Suppressor macrophage (primary cell): ENCODE measurements at places on chromosomes 3 and 15.

- DNase-seq = no peak
Observed at GRCh38 chr3:52865994-52866393, 31.2 kb upstream of the MUSTN1 start.

- peak; percentile 93 for DNase-seq
Observed at GRCh38 chr15:59169251-59169708, 37.4 kb upstream of the LDHAL6B start.

DNA sequence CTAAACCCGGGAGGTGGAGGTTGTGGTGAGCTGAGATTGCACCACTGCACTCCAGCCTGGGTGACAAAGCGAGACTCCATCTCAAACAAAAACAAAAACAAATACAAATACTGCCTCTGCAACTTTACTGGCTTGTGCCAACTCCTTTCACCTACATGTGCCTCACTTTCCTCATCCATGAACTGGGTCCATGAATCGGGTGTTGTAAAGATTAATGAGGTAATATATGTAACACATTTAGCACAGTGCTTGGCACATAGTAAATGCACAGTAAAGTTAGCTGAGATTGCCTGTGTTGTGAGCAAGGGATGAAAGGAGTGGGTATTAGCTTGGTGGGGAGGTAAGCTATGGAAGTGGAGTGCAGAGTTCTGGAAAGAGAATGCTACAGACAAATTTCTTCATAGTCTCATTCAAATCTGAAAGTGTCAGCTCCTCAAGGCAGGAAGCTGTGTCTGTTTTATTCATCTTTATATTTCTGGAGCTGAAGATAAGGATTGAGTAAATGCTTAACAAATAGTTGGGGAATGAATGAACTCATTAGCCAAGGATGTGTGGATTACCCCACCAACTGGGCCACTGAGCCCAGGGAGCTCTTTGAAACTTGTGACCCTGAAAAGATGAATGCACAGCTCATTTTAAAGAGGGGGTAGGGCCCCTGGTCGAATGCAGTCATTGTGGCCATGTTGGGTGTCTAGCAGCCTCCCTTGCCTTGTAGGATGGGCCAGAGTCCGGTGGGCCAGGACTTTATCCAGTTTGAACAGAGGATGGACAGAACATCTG, 7.7 kb upstream of the CDCP1 start:
- DNase-seq = no peak

DNA sequence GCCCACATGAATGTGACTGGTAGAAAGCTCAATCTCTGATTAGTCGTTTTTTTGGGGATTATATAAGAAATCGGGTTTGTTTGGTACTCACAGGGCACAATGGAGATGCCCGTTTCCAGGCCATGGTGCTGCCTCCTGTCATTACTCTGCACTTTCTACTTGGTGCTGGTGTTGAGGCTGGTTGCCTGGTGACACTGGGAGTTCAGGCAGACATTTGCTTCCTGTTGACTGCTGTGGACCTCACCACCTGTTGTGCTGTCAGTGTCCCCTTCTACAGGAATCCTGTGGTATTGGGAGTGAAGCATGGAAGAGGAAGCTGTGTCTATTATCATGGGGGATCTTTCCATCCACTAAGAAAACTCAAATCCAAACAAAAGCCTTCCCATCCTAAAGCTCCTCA, 227.2 kb upstream of the TBL1XR1 start:
- no peak for DNase-seq

- peak; percentile 67 for DNase-seq
Observed at GRCh38 chr15:90872486-90873184, 4.2 kb downstream of the FURIN start.

DNA sequence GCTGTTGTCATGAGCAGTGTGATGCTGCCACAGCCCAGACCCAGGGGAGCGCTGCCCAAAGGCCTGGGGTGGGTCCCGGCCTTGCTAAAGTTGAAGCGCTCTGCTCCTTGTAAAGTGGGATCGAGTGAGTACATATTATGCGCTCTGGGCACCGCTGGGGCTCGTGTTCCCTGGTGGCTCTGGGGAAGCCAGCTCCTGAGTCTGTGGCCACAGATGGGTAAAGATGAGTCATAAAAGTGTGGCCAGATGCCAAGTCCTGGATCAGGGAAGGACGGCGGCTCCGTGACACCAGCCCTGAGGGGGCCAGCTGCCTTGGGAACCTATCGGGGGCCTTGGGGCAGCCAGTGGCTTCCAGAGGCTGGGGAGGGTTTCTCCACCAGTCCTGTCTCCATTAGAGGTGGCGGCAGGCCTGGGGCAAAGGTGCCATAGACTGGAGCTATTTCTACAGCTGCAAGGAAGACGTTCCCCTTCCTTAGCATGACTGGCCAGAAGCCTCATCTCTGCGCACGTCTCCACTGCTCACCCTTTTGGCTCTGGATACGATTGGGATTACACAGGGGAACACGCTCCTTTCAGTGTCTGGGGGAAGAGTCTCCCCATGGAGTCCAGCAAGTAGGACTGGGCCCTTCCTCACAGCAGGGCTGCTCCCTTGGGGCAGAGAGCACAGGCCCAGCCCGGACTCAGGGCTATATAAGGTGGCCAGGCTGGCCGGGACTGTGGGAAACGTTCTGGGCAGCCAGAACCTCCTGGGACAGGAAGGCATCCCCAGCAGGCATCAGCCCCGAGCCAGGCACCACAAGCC, 1.2 kb upstream of the ITIH4 start:
- DNase-seq = peak; percentile 62

DNA sequence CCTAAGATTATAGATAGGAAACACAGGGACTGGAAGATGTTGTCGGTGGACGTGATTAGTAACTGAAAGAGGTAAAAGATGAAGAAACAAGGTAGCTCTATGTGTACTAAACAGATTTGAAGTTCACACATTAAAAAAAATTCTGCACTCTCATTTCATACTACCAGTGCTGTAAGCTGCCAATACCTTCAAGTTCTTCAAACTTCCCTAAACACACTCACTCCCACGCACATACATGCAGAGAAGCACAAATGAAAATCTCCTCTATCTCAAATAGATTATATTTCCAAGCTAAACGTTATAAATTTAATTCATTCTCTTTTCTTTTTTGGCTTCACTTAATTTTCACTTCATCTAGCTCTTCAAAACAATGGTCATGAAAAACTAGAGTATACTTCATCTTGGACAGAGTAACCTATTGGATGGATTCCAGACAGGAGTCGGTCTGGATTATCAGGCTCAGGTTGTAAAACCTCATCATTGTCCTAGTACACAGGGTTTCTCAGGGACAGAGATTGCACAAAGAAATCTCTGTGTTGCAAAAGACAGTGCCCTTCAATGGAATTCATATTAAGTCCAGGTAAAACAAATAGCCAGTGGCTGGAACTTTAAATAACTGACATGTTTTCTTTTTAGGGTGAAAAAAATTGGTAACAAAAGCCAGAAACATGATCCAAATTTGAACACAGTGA, 408.1 kb upstream of the ZNF385D start:
- peak; percentile 3 for DNase-seq

GRCh38 chr15:23038726-23039142, 635 bp downstream of the TUBGCP5 start:
- no peak for DNase-seq

GRCh38 chr3:123258811-123259420, 57.2 kb downstream of the SEC22A start:
- peak; percentile 15 for DNase-seq

GRCh38 chr3:97763586-97764406, 762 bp upstream of the ARL6 start:
- peak; percentile 1 for DNase-seq

DNA sequence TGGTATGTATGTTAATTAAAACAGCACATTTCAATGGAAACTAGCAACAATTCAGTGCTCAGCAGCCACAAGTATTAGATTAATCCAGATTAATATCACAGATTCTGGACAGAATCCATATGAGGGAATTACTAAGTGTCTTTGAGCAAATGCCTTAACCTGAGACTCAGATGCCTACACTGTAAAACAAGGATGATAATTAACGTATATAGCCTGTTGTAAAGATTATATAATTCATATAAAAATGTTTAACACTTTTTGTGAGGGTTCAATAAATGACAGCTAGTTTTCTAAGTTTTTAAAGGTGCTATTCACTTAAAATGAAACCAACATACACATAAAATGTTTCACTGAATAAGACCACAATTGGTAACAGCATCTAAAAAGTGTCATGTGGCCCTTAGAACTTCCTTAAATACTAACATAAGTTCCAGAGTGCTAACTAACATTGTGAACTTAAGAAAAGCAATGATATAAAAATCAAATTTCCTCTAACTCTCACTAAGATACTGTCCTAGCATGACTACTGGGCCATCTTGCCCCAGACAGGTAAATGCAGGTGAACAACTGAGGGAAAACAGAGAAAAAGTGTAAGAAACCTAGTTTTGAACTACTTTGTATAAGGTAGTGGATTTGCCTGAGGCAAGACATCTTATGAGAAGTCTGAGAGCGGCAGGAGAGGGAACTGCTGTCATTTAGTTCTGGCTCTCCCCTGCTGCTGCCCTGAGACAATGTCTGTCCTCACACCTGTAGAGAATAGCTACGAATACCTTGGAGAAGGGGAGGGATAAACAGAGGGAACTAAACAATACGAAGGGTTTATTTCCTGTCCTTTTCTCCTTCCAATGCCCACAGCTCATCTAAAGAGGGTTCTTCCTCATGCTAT, 151.3 kb downstream of the ADAM10 start:
- peak; percentile 51 for DNase-seq

GRCh38 chr3:143956838-143957237, 14.8 kb upstream of the DIPK2A start:
- no peak for DNase-seq

GRCh38 chr15:74884428-74885223, 5.2 kb upstream of the MPI start:
- DNase-seq = no peak

DNA sequence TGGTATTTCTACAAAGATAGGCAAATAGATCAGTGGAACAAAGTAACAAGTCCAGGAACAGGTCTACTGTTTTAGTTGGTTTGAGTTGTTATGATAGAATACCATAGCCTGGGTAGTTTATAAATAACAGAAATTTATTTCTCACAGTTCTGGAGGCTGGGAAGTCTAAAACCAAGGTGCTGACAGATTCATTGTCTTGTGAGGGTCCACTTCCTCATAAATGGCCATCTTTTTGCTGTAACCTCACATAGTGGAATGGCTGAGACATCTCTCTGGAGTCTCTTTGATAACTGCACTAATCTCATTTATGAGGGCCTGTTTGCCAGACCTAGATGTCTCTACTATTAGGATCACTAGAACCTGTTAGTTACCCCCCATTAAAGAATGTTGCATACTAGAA, 152.3 kb upstream of the MYRIP start:
- DNase-seq = no peak

- DNase-seq = no peak
Observed at GRCh38 chr3:195762249-195762585, 41.4 kb downstream of the MUC20 start.

DNA sequence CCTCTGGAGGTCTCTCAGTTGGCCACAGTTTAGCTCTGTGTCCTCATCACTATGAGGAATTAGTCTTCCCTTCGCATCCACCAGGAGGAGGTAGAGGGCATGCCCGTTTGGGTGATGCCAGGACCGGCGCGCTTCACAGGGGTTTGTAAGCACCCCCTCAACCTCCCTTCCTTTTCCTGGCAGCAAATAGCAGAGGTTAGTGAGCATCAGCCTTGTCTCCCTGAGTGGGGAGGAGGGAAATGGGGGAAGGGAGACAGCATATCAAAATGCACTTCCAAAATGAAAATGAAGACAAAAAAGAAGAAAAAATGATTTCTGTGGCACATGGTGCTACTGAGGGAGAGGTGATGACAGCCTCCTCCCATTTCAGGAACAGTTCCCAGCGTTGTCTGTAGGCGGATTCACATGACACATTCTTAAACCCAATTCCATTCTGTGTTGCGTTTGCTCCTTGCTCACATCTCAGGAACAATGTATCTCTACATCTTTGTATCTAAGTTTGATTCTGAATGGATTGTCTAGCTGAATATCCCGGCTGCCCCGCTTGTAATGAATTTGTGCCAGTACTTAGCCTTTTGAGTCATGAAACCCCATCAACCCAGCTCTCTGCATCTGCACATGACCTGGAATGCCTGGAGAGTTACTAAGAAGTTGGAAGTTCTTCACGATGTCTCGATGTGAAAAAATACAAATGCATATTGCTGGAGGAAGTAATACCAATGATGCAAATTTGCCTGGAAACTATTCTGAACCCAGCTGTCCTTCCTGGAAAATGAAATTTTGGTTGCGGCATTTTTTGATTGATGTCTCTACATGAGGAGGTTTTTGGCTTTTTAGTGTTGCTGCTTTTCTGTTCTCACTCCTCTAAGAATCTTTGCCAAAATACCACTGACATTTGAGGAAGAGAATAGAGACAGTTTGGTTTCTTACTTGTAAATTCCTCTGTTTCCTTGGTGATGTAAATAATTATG, 45.2 kb downstream of the TYRO3 start:
- DNase-seq = peak; percentile 76

DNA sequence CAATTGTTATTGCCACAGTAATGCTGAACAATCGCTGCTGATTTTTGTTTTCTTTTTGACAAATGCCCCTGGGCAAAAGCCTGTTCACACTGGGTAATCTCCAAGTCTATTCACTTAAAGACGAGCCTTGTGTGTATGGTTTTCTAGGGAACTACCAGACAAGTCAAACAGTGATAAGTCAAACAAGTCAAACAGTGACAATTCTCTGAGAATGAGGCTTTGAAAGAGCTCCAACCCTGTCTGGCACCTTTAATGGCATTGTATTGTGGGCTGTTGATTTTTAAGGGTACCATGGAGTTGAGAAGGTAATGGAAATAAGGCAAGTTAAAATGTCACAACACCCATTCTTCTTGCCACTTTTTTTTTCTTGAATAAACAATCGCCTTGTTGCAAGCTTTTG, 59.4 kb upstream of the TMC3 start:
- DNase-seq = no peak

- DNase-seq = no peak
Observed at GRCh38 chr3:145815707-145816413, 345.1 kb downstream of the PLOD2 start.

GRCh38 chr3:45807133-45807532, 10.8 kb upstream of the SLC6A20 start:
- no peak for DNase-seq

GRCh38 chr3:116678853-116679252, 30.7 kb upstream of the TUSC7 start:
- no peak for DNase-seq

- no peak for DNase-seq
Observed at GRCh38 chr3:190426806-190427507, 22.7 kb downstream of the TMEM207 start.

- DNase-seq = no peak
Observed at GRCh38 chr3:180358179-180358578, 243.8 kb upstream of the TTC14 start.

DNA sequence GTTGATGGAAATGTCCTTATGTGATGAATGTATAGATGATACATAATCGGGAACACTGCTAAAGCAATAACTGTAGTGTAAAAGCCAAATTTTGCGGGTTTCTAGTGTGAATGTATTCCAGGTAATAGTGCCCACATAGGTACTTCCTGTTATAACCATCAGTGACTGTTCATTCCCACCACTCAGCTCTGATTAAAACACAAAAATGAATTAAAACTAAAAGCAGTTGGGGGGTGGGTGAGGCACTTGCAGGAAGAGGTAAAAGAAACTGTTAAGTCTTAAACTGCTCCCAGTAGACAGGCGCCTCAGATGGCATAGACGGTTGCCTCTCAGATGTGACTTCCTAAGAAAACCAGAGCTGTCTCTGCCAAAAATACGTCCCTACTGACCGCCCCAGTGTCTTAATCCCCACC, 893 bp upstream of the MTHFS start:
- no peak for DNase-seq

- DNase-seq = no peak
Observed at GRCh38 chr15:58380280-58380945, 51.4 kb upstream of the LIPC start.
